T-helper 17 cell (primary cell): ENCODE measurements at places on chromosomes 3 and 15.

- peaks cover 3% of the 10 kb centered on the region for H3K4me1 ChIP-seq
- H3K27ac ChIP-seq: no peak overlapping the region
- H3K4me3 ChIP-seq: no peak overlapping the region
- H3K36me3 ChIP-seq: no peaks in the 10 kb centered on the region
These were observed 115.9 kb upstream of the LPP start for GRCh38 chr3:188037965-188038581.

GRCh38 chr3:65664446-65664845 lies 374.3 kb downstream of the MAGI1 start:
- DNase-seq: no peak
- no peak overlapping the region for H3K27ac ChIP-seq
- no peaks in the 10 kb centered on the region for H3K36me3 ChIP-seq
- no peaks in the 10 kb centered on the region for H3K4me1 ChIP-seq
- no peak overlapping the region for H3K4me3 ChIP-seq

DNA sequence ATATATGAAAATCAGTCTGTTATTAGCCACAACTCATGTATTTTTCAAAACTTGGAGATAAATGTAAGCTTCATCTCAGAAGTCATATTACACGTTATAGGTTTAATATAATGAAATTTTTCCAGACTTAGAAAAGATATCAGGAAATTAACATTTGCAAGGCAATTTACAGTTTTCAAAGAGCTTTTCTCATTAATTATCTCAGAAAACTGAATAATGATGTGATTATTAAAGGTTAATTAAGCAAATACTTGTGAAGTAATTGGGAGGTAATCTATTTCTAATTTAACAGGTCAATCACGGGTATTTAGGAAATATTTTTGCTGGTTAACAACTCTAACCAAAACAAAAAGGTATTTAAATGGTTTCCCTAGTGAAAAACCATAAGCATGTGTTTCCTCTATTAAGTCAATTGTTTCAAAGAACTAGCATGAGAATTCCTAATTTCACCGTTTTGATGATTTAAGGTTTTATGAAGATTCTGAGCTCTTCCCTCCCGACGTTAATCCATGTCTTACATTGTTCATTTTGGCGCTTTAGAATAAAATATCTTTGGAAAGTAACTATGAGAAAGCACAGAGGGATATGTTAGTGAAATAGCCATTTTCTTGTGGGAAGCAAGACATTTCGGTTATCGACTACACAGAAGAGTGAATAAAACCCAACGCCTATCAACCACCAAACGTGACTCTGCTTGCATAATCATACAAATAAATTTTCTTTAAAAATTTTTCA lies 1.5 kb upstream of the NEO1 start:
- DNase-seq: no peak
- peak overlapping the region; percentile 89 for H3K4me3 ChIP-seq
- peaks cover 8% of the 10 kb centered on the region for H3K27me3 ChIP-seq
- H3K27ac ChIP-seq: peak overlapping the region; percentile 83

- no peak overlapping the region for H3K27ac ChIP-seq
- no peak for DNase-seq
These were observed 71.9 kb upstream of the GOLGA8B start for GRCh38 chr15:34655326-34655725.

- H3K27ac ChIP-seq: peak overlapping the region; percentile 98
- H3K4me3 ChIP-seq: peak overlapping the region; percentile 96
- peaks cover 11% of the 10 kb centered on the region for H3K36me3 ChIP-seq
- no peak for DNase-seq
- no peaks in the 10 kb centered on the region for H3K27me3 ChIP-seq
These were observed 1.5 kb downstream of the SERF2 start for GRCh38 chr15:43793647-43794046.

DNA sequence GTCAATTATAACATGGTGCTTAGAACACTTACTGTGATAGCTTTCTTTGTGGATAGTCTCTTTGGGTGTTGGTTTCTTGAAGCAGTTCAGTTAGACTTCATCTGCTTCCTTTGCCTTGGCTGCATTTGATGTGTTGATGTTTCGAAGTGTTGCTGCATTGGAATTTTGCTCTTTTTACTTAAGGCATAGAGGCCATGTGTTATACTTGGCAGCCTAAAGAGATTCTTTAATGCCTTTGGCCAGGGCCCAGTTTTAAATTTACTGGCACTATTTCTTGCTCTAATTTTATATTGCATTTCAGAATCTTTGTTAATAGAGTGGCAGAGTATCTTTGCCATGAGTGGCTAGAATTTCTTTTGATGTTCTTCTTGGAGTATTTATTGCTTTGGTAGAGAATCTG lies 21.2 kb downstream of the NR1D2 start:
- peaks cover 34% of the 10 kb centered on the region for H3K4me1 ChIP-seq
- H3K4me3 ChIP-seq: no peak overlapping the region
- DNase-seq: no peak
- H3K27me3 ChIP-seq: no peaks in the 10 kb centered on the region
- H3K36me3 ChIP-seq: peaks cover 15% of the 10 kb centered on the region
- H3K27ac ChIP-seq: peak overlapping the region; percentile 87

- DNase-seq: no peak
- H3K4me3 ChIP-seq: peak overlapping the region; percentile 39
- peaks cover 92% of the 10 kb centered on the region for H3K27me3 ChIP-seq
- H3K27ac ChIP-seq: peak overlapping the region; percentile 74
These were observed 3.8 kb downstream of the SHOX2 start for GRCh38 chr3:158102242-158103080.

DNA sequence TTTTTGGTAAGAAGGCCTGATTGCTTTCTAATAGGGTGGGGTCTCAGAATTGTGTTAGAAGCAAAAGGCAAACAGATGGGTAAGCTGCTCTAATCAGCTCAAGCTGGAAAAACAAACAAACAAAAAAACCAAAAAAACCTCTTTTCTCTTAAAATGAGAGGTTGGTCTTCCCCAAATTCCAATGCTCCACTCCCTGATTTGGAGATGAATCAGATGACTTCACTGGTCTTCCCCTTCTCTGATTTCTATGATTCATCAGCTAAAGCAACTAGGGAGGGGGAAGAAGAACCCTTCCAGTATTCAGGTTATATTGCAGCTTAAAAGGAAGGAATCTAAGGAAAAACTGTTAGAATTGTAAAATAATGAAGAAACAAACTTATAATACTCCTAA lies 9.6 kb upstream of the ANXA2 start:
- no peak overlapping the region for H3K4me3 ChIP-seq
- H3K27me3 ChIP-seq: no peaks in the 10 kb centered on the region
- DNase-seq: no peak

- H3K36me3 ChIP-seq: no peaks in the 10 kb centered on the region
- no peaks in the 10 kb centered on the region for H3K27me3 ChIP-seq
- DNase-seq: no peak
- no peak overlapping the region for H3K27ac ChIP-seq
- no peaks in the 10 kb centered on the region for H3K4me1 ChIP-seq
These were observed 449.0 kb upstream of the LMCD1 start for GRCh38 chr3:8052659-8053058.

DNA sequence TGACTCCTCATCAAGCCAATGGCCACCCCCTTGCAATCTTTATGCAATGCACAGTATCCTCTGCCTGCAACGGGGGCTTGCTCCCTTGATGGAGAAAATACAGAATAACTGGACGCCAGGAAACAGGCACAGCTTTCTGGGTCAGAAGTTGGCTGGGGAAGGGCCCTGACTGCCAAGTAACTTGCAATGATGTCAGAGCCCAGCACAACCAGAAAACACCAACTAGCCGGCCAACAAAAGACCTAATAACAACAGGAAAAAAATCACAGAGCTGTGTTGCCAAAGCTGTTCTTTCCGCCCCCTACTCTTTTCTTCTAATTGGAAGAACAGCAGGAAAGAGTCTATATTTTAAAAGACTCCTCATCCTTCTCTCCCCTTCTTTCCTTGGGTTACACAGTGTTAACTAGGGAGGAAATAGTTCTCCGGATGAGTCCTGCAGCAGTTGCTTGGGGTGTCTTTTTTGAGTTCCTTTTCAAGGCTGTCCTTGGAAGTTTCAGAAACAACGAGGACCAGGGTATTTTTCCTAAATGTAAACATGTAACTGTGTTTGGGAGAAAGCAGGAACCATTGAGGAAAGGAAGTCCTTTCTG lies 1.4 kb upstream of the SEMA6D start:
- no peak overlapping the region for H3K27ac ChIP-seq
- DNase-seq: no peak
- peaks cover 58% of the 10 kb centered on the region for H3K27me3 ChIP-seq
- H3K4me1 ChIP-seq: no peaks in the 10 kb centered on the region
- H3K4me3 ChIP-seq: no peak overlapping the region

GRCh38 chr15:39430389-39430788 lies 150.5 kb upstream of the THBS1 start:
- DNase-seq: no peak
- no peak overlapping the region for H3K4me3 ChIP-seq
- H3K27me3 ChIP-seq: peaks cover 47% of the 10 kb centered on the region
- H3K36me3 ChIP-seq: no peaks in the 10 kb centered on the region

GRCh38 chr3:71979175-71979574 lies 194.2 kb upstream of the PROK2 start:
- H3K27me3 ChIP-seq: peaks cover 46% of the 10 kb centered on the region
- H3K4me3 ChIP-seq: peak overlapping the region; percentile 10
- H3K4me1 ChIP-seq: peaks cover 8% of the 10 kb centered on the region
- DNase-seq: no peak

GRCh38 chr15:67025719-67026609 lies 39.4 kb upstream of the SMAD3 start:
- H3K27ac ChIP-seq: no peak overlapping the region
- H3K4me3 ChIP-seq: no peak overlapping the region
- peaks cover 5% of the 10 kb centered on the region for H3K27me3 ChIP-seq
- DNase-seq: no peak
- peaks cover 12% of the 10 kb centered on the region for H3K4me1 ChIP-seq
- no peaks in the 10 kb centered on the region for H3K36me3 ChIP-seq

- H3K36me3 ChIP-seq: peaks cover 7% of the 10 kb centered on the region
- H3K27me3 ChIP-seq: no peaks in the 10 kb centered on the region
- no peak overlapping the region for H3K27ac ChIP-seq
- H3K4me1 ChIP-seq: peaks cover 2% of the 10 kb centered on the region
These were observed 85.9 kb downstream of the BOC start for GRCh38 chr3:113297287-113297686.

DNA sequence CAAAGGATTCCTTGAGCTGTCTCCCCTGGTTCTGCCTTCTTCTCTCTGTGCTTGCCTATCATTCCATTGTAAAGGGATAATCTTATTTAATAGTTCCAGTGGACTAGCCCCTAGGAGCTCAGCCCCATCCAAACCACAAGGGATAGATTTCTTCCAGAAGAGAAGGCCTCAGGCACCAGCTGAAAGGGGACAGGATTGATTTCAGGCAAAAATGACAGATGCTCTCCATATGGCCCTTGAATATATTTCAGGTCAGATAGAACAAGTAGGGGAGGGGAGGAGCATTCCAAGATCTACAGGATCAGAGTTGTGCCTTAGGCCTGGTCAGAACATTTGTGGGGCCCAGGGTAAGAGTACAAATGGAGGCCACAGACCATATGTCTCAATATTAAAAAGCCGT lies 85.3 kb downstream of the RPLP1 start:
- H3K4me3 ChIP-seq: no peak overlapping the region
- H3K4me1 ChIP-seq: peaks cover 2% of the 10 kb centered on the region
- no peak for DNase-seq
- peaks cover 29% of the 10 kb centered on the region for H3K27me3 ChIP-seq
- no peak overlapping the region for H3K27ac ChIP-seq

GRCh38 chr15:88872106-88872505 lies 23.2 kb downstream of the HAPLN3 start:
- no peak for DNase-seq
- H3K4me3 ChIP-seq: no peak overlapping the region
- no peaks in the 10 kb centered on the region for H3K27me3 ChIP-seq
- no peak overlapping the region for H3K27ac ChIP-seq
- peaks cover 10% of the 10 kb centered on the region for H3K4me1 ChIP-seq
- peaks cover 2% of the 10 kb centered on the region for H3K36me3 ChIP-seq

DNA sequence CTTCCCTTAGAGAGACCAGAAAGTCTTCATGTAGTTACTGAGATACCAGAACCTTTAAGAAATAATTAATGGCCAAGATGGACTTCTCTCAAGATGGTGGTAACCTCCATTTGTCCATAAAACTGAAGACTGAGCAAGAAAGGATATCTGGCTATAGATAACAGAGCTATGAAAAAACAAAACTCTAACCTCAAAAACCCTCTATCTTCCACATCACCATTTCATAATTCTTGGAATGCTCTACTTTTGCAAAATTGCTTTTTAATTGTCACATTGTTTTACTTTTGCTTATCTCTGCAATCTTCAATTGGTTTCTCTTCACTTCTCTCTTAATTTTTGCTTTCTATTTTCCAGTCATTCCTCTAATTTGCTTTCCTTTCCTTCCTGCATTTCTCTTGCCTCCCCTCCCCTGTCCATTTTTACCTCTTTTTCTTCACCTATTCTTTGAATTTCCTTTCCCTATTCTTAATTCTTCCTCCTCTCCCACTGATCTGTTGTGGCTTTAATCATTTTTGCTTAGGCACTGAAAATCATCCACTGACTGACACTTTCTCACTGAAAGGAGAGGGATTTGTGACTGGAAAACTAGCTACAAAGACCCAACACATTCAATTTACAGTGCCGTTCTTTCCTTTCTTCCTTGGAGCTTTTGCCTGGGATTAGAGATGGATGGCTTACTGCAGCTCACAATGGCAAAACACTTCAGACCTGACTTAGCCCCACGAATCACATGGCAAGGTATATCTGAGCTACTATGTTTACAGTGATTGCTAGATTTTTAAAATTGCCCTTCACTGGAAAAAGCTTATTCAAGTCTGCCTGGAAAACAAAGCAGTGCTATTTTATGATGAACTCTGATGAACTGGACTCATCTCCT lies 242.8 kb downstream of the CHST2 start:
- H3K27me3 ChIP-seq: no peaks in the 10 kb centered on the region
- no peak for DNase-seq
- H3K4me1 ChIP-seq: peaks cover 10% of the 10 kb centered on the region
- peaks cover 8% of the 10 kb centered on the region for H3K36me3 ChIP-seq
- peak overlapping the region; percentile 69 for H3K27ac ChIP-seq

DNA sequence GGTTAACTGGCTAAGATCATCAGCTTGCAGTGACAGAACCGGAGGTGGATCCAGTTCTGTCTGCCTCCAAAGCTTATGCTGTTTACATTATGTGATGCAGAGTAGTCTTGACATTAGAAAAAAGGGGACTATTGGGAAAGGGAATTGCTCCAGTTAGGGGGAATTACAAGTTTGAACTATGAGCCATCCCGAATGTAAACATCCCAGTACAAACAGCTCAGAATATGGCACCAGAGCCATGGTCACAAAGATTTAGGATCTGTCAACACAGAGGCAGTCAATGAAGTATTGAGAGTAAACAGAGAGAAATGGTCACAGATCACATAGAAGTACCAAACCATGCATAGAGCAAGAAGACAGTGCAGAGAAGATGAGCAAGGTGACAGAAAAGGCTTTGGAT lies 39.8 kb upstream of the CRTC3 start:
- H3K36me3 ChIP-seq: peaks cover 22% of the 10 kb centered on the region
- DNase-seq: no peak
- peak overlapping the region; percentile 69 for H3K27ac ChIP-seq
- H3K27me3 ChIP-seq: no peaks in the 10 kb centered on the region

GRCh38 chr3:138686771-138687221 lies 78.2 kb downstream of the FAIM start:
- peaks cover 2% of the 10 kb centered on the region for H3K4me1 ChIP-seq
- no peak overlapping the region for H3K27ac ChIP-seq
- H3K4me3 ChIP-seq: no peak overlapping the region
- DNase-seq: no peak
- H3K36me3 ChIP-seq: peaks cover 5% of the 10 kb centered on the region

- no peak overlapping the region for H3K27ac ChIP-seq
- DNase-seq: no peak
- H3K4me3 ChIP-seq: no peak overlapping the region
- H3K36me3 ChIP-seq: peaks cover 19% of the 10 kb centered on the region
- H3K27me3 ChIP-seq: no peaks in the 10 kb centered on the region
These were observed 123.6 kb upstream of the SKOR1 start for GRCh38 chr15:67701669-67702068.
